ENCODE measurements at places on chromosomes 6 and 20. TPM values are rescaled to one million over a fixed set of nuclear protein-coding genes. Genes with fewer than 3 reads are reported as not detected.

DNA sequence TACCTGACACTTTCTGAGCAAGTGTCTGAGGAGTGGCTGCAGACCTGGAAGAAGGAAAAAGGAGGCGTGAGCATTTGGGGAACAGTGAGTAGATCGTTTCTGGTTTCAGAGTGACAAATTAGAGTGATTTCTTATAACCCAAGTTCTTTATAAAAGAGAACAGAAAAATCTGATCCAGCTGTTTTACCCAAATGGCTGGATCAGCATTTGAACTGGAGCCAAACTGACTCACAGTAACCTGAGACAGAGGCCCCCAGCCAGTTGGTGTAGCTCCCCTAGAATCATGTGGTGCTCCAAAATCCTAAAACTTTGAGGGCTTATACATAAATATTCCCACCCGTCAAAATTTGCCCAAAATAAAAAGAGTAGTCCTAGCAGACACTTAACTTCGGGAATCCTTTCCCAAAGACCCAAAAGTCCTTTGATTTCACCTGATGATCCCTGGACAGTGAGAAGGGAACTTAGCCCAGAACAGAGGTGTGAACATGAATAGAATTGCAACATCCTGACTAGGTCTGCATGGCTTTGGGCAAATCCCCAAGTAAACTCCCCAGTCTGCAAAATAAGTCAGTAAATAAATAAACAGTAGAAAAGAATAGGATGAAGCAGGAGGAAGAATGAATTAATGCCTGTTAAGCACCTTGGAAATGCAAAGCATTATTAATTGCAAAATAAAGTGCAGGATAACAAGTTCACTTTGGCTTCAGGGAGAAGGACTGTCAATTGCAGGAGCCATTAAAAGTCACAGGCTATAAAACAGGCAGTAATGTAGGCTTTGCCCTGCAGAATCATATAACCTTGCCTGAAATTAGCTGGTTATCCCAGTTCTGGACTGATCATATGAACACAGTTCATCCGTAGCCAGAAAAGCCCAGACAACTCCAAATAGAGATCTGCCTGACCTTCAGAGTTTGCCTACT lies 262.0 kb upstream of the JARID2 start:
- no peak for DNase-seq

DNA sequence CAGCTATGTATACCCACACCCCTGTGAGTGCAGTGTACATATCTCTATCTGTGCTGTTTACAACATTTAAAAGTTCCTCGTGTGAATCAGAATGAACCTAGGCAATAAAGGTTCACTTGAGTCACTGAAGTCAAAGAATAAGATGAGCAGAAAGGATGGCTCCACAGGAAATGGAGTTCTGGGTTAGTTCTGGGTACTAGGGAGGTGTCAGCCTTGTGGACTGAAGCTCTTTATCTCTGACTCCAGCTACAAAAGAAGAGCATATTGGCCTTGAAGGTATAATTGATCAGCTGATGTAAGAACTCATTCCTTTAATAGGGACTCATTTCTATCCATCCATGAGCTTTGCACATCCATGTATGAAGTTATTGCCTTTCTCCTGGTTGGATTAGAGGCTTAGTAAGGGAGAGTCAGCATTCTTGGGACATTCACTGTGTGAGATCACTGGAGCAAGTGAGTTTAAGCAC lies 73.9 kb upstream of the BACH2 start:
- DNase-seq = no peak

- DNase-seq = no peak
Observed at GRCh38 chr6:35197196-35197595, 16.6 kb upstream of the SCUBE3 start.

DNA sequence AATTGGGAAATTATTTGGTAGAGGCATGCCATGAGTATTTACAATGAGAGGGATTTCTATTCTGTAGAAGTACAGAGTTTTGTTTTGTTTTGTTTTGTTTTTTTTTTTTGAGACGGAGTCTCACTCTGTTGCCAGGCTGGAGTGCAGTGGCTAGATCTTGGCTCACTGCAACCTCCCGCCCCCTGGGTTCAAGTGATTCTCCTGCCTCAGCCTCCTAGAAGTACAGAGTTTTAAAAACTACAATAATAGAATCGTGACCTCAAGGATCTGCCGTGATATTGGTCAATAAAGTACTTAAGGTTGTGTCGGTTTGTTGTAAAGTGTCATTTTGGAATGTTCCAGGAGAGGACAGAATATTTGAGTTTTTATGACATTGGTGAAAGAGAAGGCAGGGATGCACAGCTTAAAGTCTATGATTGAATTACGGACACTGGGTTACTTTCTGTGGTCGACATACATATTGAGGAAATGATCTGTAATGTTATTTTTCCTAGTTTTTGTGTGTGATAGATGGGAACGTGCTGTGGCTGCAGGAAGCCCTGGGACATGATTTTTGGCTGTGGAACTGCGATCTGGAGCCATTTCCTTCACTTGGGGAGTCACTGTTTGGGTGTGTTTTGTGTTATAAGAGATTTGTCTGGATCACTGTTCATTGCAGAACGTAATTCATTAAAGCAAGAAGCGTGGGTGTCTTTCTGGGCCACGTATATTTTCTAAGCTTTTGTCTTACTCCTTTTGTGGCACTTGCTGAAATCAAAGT lies 59.6 kb downstream of the TIAM2 start:
- no peak for DNase-seq

The ADNP gene
- 81.2 TPM for total RNA-seq

DNA sequence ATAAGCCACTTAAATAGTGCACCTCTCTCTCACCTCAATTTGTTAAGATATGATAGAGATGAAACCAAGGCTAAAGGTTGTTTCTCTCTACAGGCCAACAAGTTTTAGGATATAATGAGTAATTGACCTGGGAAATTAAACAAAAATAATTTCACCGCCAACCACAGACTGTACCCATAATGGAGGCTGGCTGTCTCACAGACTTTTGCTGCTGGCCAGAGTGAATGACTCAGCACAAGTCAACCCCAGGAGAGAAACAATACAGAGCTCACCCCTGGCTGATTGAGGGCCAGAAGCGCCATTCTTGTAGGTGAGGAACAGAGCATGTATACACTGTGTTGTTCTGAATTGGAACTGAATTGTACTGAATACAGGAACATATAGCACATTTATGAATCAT lies 99.9 kb downstream of the CAP2 start:
- DNase-seq = no peak

The ADTRP gene
- total RNA-seq = 0.47 TPM

GRCh38 chr20:2261629-2262028 lies 34.2 kb upstream of the TGM3 start:
- no peak for DNase-seq

GRCh38 chr20:17854307-17854903 lies 114.2 kb downstream of the SNX5 start:
- DNase-seq = no peak

DNA sequence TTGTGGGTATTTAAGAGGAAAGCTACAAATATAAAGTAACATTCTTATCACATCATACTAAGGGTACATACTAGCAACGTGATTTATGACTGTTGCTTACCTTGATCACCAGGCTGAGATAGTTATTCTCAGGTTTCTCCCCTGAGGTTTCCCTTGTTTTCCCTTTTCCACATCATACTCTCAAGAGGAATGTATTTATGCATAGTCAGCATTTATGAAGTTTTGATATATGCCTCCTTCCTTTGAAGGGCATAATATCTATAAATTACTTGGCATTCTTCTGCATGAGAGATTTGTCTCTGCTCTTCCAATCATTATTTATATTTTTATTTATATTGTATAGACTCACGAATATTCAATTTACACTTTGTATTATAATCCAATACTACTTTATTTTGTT lies 726.7 kb upstream of the ADGRB3 start:
- DNase-seq = no peak

- DNase-seq = no peak
Observed at GRCh38 chr20:17835934-17836300, 132.7 kb downstream of the SNX5 start.

The PLG gene
- not detected for total RNA-seq

- no peak for DNase-seq
Observed at GRCh38 chr6:108945681-108946159, 97.5 kb downstream of the ARMC2 start.

The SLC32A1 gene
- total RNA-seq = not detected

The TRDN gene
- not detected for total RNA-seq

DNA sequence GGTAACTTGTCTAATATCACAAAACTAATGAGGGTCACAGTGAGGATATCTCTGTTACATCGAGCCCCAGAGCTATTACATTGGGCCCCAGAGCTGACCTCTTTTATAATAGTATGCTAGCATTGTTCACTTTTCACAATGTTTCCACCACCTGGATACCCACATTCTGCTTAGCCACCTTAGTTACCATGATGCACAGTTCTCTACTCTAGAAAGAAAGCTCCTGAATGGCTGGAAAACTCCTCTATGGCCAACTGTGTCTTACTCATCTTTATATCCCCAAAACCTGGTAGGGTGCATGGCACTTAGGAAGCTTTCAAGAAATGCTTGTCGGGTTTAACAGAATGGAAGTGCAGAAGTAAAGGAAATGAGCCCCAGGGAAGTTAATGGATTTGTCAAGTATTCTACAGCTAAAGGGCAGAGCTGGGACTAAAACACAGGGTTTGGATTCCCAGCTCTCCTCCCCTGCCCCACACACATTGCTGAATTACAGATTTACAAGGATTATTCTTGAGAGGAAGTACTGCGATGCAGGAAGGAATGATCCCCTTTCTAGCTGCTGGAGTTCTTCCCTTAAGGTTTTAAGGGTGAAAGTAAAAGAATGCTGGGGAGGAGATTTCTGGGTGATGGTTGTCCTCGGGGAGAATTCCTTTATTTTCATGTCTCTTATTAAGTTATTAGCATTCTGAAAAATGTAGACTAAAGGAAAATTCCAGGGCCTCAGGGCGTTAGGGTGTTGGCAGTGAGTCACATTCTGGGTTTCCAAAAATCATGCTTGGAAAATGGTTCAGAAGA lies 16.1 kb upstream of the HINT3 start:
- no peak for DNase-seq

DNA sequence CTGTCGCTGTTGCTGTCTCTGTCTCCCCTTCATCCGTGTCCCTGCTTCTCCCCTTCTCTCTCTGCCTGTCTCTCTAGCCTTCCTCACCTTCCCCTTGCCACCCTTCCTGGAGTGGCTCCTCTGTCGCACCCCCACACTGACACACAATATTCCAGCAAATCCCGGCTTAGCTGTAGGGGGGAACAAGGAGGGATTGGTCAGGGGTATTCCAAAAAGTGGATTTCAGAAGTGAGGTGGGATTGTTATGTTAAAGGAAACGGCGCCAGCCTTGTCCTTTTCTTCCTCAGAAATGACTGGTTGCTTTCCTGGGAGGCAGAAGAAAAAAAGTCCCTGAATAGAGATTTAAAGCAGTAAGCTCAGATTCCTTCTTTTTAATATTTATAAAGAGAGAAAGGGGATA lies 76.3 kb upstream of the SIRPA start:
- DNase-seq = no peak

GRCh38 chr6:56767892-56768531 lies 125.3 kb upstream of the DST start:
- no peak for DNase-seq

The FOXA2 gene
- not detected for total RNA-seq

The ECT2L gene
- total RNA-seq = not detected

- DNase-seq = no peak
Observed at GRCh38 chr6:92428448-92428847, 990.9 kb downstream of the EPHA7 start.

The PTCRA gene
- not detected for total RNA-seq

DNA sequence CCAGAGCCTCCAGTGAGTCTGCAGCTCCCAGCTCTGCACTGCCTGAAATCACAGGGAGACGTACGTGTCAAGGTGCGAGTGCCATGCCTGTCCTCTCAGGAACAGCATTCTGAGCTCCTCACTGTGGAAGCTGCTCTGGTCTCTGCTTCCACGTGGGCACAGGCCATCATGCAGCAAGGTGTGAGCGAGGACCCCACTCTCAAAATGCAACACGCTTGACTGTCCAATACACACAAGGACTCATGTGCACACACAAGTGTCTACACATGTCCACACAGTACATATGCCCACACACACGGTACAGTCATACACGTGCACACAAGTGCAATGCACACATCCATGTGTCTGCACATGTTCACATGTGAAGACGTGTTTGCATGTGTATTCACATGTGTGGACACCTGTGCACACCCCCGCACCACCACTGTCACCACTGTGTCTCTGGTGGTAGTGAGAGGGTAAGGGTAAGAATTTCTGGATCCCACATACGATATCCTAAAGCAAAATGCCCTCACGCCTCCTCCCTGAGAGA lies 260.5 kb downstream of the DLL1 start:
- DNase-seq = no peak

GRCh38 chr20:45061244-45061643 lies 39.7 kb downstream of the KCNS1 start:
- DNase-seq = no peak

DNA sequence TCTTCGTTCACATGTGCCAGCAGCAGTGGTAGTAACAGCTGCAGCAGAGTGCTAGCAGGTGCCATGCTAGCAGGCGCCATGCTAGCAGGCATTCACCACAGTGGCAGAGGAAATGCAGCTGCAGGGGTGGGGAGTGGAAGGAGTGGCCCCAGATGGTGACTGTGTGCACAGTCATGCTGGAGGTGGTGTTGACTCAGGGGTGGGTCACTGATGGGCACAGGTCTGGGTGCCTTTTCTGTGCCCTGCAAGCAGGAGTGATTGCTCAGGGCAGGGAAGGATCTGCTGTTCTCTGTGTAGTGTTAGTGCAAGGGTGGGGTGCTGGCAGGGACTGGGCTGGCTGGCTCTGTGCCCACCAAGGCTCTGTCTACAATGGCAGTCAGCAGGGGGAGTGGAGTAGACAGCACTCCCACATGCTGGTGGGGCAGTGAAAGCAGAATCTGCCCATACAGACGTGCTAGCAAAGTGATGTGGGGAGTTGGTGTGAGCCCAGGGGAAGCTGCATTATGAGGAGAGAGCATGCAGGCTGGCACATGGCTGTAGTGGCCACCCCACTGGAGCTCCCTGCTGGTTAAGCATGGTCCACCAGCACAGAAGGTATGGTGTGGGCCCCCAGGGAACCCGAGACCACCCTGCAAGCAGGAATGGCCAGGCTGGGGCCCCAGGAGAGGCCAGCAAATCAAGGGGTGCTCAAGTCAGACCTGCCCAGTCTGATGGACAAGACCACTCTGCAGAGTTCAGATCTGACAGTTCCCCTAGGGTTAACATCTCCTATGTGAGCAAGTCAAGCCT lies 11.4 kb upstream of the TSPYL4 start:
- DNase-seq = no peak

DNA sequence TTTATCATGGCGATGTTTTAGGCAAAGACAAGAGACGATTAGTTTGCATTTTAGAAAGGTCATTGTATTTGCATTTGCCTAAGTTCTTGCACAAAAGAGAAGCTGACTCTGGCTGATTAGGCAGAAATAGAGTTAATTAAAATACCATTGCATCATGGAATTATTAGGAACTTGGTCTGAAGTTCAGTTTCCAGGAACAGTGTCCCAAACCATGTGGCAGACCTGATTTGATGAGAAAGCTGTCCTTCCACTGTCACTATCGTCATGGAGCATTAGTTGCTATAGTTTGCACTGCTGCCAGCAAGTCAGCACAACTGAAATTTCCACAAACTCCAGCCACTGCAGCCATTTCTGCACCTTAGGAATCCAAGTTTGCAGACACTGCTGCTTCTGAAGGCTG lies 24.3 kb upstream of the MCUR1 start:
- DNase-seq = no peak
